BJ (cell line): ENCODE measurements at places on chromosomes 5 and 9.

DNA sequence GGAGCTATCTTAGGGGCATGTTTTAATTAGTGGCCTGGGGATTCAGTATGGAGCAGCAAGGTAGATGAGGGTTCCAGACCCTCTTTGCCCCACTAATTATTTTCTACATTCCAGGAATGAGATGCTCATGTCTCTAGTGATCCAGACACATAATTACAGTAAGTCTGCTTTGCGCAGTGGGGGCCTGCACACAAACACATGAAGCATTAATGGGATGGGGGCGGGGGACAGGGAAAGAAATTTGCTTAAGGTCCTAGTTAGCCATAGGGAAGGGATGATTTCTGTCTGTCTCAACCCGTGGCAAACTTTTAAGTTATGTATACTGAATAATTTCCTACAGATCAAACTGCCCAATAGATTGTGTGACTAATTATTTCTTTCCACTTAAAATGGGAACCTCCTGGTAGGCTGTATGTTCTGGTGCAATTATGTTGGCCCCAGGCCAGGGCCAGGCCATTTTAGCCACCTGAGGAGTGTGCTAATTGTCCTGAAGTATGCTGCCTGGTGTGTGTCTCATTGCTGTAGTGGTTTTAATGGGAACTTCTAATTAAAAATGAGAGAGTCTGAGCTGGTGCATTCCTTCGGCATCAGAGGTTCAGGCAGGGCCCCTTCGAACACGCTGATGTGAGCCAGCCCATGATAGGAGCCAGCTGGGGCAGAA, 134.4 kb downstream of the PTTG1 start:
- no peak for DNase-seq

DNA sequence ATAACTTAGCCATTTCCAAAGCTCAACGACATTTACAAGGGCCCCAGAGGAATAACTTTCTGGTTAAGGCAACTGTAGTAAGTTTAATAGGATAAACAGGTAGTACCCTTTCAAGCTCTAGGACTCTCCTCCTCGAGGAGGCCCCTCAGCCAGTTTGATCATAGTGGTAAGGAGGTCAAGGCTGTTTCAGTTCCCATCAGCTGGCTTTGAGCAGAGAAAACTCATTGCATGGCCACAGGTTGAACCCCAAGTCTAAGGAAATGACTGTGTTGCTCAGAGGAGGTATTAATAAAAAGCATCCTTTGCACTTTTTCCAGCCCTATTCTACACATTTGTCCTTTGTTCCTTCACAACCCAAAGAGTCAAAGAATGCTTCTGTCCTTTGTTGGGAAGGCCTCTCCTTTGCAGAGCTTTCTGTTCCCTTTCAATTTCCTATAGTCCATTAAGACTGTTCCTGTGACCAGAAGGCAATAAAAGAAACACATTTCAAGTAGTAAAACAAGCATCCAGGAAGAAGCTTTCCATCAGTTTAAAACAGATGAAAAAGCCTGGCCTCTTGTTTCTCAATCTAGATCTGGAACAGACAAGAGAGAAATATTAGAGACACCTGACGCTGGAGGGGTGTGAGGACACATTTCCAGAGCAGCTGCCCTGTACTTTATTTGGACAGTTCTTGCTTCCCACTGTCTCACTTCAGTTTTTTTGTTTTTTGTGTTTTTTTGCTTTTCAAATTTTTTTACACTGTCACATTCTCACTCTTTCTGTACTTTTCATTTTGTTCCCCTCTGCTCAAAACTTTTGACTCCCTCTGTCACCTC, 54.1 kb downstream of the PRRC1 start:
- no peak for DNase-seq

- DNase-seq = no peak
Observed at GRCh38 chr5:137563301-137563645, 64.1 kb upstream of the SPOCK1 start.

GRCh38 chr5:52013523-52013922, 630.3 kb downstream of the ISL1 start:
- DNase-seq = no peak

- DNase-seq = no peak
Observed at GRCh38 chr9:117649126-117649525, 55.1 kb upstream of the TLR4 start.

- DNase-seq = no peak
Observed at GRCh38 chr9:38022995-38023394, 46.0 kb downstream of the SHB start.

- no peak for DNase-seq
Observed at GRCh38 chr5:131773805-131774204, 23.0 kb downstream of the FNIP1 start.

GRCh38 chr9:113580041-113580953, 116.8 kb downstream of the RGS3 start:
- DNase-seq = no peak

DNA sequence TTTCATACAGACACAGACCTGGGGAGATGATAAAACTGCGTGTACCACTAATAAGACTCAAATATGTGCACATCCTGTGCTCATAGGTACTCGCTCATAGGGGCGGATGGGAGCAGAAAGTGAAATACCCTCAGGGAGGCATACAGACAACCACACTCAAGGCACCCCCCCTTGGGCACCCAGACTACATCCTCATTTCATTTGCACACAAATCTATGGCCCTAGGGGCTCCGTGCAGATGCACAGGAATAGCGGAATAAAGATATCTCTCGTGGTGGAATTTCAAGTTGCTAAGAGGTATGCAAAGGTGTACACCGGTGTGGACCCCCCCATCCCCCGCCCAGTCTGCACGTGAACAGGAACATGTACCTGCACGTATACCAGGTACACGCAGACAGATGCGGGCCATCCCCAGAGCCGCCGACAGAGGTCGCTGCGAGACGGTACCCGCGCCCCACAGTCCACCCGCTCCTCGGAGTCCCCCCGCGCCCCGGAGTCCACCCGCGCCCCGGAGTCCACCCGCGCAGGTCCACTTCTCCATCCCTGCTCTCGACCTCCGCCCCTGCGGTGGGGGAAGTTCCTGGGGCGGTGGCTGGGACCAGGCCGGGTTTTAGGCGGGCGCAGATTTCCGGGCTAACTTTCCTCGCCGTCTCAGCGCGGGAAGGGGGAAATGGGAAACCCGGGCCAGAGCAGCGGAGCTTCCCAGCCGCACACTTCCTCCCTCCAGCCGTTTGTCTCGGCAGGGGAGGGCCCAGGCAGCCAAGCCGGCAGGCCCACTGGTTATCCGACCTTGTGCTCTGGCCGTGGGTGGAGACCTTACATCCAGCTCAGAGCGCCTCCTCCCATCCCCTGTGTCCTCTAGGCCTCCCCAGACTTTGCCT, 1.0 kb upstream of the IL12B start:
- no peak for DNase-seq

- peak; percentile 23 for DNase-seq
Observed at GRCh38 chr9:37104183-37104889, 16.0 kb upstream of the ZCCHC7 start.

GRCh38 chr5:151880324-151880723, 44.3 kb downstream of the GLRA1 start:
- no peak for DNase-seq

DNA sequence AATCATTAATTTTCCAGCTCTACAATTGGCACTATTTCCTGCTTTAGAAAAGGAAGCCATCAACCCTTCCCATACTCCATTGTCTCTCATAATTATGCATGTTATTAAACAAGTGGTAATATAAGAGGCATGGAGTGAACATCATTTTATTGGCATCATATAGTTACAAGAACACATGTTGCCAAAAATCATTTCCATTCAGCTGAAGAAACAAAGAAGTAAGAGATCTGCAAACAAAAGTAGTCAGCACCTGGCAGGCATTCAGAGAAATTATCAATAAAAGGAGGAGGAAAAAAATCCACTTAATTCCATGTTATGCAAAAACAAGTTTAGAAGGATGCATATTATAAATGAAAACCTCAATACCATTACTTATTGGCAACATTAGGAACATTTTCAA, 1208.2 kb upstream of the C9orf72 start:
- DNase-seq = no peak

GRCh38 chr9:119298076-119298853, 71.0 kb downstream of the BRINP1 start:
- DNase-seq = no peak

- peak; percentile 98 for DNase-seq
Observed at GRCh38 chr5:98341038-98342032, 432.1 kb upstream of the RGMB start.

- no peak for DNase-seq
Observed at GRCh38 chr9:116450378-116451139, 236.5 kb upstream of the TRIM32 start.

DNA sequence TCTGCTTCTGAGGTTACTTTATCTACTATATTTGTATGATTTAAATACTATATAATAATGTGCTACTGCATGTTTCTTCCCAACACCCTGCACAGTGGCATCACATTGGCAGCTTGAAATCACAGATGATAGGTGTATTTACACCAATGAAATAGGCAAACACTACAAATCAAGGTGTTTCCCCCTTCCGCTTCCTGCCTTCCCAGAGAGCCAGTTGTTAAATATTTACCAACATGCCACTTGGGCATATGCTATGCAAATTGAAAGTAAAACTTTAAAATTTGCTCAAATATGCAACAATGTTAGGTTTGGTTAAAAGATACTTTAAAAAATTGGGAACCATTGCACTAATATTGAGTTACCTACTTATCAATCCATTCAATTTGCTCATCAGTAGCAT, 58.2 kb upstream of the SMARCA2 start:
- DNase-seq = no peak

- no peak for DNase-seq
Observed at GRCh38 chr5:111412593-111412992, 99.7 kb downstream of the STARD4 start.
